ENCODE measurements at places on chromosomes 1 and 21.

DNA sequence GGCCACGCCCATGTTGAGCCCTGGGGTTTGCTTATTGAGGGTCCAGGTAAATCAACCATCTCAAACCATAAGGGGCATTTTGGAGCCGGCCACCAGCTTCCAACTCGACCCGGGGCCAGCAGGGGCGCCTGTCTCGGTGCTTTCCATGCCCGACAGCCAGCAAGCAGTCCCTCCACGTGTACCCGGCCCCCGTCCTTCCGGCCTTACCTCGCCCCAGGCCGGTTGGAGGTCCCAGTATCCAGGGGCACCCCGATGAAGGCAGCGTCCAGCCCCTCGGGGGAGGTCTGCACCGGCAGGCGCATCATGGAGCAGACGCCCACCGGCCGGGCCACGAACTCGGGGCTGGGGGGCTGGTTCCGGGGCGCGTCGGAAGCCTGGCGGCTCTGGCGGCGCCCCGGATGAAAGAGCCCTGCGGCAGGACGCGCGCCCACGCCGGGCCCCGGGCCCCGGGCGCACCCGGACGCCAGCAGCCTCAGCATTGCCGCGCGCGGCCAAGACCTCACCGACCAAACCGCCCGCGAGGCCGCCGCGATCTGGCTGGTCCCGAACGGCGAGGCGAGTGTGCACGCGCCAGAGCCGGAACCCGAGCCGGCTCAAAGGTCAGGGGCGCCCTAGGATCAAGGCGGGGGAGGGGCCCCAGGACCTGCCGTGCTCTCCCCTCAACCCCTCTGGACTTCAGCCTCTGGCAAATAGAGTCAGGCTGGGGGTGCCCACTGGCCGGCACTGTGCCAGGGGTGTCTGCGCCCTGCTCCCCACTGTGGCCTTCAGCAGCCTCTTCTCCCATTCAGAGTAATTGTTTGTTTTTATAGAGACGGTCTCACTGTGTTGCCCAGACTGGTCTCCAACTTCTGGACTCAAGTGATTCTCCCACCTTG, at the start of gene AGMAT:
Gene AGMAT (minus strand): TSS at position 563 of the 875 bp plus-strand sequence. CDS start 84 bp downstream, at position 479.
- peak; percentile 67 for DNase-seq

- DNase-seq: no peak
Observed at GRCh38 chr1:11471473-11471872, 7.5 kb upstream of the DISP3 start.

DNA sequence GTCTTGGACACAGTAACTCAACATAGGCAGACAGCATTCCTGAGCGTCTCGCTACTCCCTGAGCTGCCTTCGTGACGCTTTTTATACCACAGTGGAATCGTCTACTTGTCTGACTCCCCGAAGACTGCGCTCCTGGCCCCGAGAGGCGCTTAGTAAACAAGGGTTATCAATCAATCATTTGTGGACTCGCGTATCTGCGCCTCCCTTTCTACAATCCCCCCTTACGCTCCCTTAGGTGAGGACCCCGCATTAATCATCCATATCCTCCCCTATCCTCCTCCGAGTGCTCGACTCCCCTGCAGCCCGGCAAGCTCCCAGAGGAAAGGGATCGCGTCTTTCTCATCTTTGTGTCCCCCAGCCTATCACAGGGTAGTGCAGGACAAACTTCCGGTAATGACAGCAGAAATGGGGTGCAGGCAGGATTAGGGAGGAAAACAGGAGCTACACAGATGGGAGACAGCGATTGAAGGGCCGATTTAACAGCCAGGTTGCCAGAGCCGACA, 522 bp downstream of the TMEM59 start:
- peak; percentile 2 for DNase-seq

GRCh38 chr1:41649396-41650027, 165.0 kb upstream of the EDN2 start:
- no peak for DNase-seq

DNA sequence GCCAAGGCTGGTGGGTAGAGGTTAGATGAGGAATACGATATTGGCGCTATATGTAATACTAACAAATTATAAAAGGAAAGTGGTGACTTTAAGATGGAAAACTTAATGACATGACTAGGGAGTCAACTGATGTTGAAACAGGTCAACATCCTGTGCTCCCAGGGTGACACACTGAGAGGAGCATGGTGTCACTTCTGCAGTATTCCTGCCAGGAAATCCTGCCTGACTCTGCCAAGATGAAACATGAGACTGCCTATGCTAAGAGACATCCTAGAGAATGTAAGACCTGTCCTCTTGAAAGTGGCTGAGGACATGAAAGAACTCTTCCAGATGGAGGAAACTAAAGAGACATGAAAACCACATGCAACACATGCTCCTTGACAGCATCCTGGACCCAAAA, 65.0 kb upstream of the KCND3 start:
- DNase-seq: no peak

- no peak for DNase-seq
Observed at GRCh38 chr1:216047811-216048572, 375.3 kb downstream of the USH2A start.

DNA sequence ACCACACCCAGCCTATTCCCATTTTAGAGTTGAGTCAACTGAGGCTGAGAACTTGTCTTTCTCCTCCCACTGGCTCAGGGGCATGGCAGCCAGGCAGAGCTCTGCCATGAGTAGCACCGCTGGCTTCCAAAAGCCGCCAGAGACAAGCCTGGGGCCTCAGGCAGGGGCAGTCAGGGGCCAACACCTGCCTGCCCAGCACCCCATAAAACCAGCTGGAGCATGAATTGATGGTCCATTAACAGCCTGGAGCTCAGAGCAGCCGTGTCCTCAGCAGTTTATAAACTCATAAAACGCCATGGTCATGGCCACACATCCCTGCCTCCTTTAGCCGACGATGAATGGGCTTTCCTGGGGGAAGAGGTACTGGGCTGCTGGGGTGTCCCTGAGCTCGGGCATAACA, 50.6 kb upstream of the PAX7 start:
- no peak for DNase-seq

- no peak for DNase-seq
Observed at GRCh38 chr1:28761189-28761588, 24.4 kb downstream of the YTHDF2 start.

- no peak for DNase-seq
Observed at GRCh38 chr1:164842870-164843269, 283.9 kb downstream of the PBX1 start.

DNA sequence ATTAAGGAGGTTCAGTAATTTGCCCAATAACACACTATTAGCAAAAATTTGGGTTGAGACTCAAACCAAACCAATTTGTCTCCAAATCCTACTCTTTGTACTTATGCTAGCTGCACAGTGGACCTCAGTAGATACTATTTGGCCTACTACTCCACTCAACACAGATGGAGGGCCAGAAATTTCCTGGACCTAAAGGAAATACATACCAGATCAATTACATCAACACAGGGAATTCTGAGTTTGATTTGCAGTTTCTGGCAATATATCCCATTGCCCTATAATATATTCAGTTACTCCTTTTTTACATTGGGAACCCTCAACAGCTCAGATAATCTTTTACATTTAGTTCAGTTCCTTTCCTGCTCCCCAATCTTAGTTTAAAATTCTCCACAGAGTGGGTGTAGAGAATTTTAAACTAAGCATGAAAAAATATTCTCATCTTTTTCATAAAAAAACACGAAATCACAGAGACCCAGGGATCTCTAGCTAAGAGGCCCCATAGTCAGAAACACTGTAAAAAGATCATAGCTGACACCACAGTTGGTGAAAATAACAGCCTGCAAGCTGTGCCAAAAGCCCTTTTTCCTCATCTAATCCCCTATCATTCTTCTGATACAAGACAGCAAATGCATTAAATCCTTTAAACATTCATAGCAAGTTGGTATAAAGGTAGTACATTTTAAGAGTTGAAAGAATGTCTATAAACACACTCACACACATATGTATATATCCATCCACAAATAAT, 317.7 kb upstream of the ESRRG start:
- DNase-seq: no peak

GRCh38 chr1:61097317-61097716, 15.0 kb downstream of the NFIA start:
- DNase-seq: no peak

DNA sequence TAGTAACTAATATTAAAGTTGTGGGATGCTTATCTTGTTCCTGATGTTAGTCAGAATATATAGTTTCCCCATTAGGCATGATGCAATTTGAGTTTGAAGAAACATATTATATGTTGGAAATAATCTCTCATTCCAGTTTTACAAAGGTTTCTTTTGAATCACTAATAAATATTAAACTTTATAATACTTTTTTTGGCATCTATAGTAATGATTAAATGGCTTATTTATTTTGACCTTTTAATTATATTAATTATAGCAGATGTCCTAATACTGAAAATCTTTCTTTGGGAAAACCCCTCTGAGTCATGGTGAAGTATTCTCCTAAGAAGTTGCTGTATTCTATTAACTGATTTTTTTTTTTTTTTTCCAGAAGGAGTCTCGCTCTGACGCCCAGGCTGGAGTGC, 28.5 kb upstream of the PTGS2 start:
- no peak for DNase-seq

GRCh38 chr1:53089478-53090226, 27.6 kb downstream of the PODN start:
- no peak for DNase-seq

- DNase-seq: no peak
Observed at GRCh38 chr1:3609016-3609768, 2.1 kb downstream of the MEGF6 start.

DNA sequence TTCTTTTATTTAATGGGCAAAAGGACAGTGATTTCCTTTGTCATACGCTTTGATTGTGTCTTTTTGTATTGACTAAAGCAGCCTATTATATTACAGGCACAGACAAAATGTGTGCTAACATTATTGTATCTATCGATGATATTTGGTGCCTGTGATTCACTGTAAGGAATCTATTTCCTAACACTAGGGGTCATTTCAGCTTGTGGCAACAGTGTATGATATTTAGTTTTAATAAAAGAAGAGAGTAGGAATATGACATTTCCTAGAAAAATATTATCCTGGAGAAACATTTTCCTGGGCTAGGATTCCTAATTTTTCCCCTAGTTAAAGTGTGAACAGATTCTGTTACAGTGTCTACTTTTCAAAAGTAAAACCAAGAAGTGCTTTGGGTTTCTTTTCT, 42.8 kb downstream of the TYW3 start:
- DNase-seq: no peak

DNA sequence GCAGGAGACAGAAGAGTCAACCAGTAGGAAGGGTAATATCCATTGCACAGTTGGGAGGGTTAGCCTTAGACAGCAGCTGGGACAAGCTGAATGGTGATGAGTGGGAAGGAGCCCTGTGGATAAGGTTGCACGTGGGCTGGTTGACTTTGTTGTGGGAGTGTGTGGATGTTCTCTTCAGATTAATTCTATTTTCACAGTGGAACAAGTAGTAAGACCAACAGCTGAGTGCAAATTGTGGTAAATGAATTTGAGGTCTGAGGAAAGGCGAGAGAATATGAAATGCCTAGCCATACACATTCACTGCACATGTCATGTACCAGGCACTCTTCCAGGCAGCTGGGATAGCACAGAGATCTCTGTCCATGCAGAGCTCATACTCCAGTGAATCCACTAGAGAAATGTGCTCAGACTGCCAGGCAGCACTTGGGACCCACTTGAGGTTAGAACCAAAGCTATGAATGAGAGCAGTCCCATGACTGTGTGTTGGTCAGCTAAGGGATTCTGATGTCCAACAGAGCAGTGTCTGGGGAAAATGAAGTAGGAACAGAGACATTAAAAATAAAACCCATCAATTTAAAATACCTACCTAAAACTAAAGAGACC, 25.2 kb upstream of the VTCN1 start:
- no peak for DNase-seq

GRCh38 chr1:68331117-68331865, 99.0 kb upstream of the WLS start:
- DNase-seq: no peak

GRCh38 chr21:43292041-43292865, 123.4 kb downstream of the CRYAA start:
- DNase-seq: no peak

- DNase-seq: no peak
Observed at GRCh38 chr1:56153276-56153675, 426.1 kb downstream of the PLPP3 start.

Data from stimulated activated naive B cell treated with anti-CD40 and anti-IgM and Interleukin-4, amounts not matched to agents 10 μg/mL and 1 μg/mL and 100 μg/mL, for 72 hours (primary cell).